Right renal pelvis (tissue), 4 donors: ENCODE measurements at places on chromosomes 5 and 9. TPM values are rescaled to one million over a fixed set of nuclear protein-coding genes. Genes with fewer than 3 reads are reported as not detected.

The MELK gene
- polyA plus RNA-seq = 20.6 TPM

The PGM5 gene
- polyA plus RNA-seq = 45.8 TPM

The NMUR2 gene
- polyA plus RNA-seq = 0.12 TPM

The ADRB2 gene
- polyA plus RNA-seq = 0.53 TPM

The ESM1 gene
- 16.2 TPM for polyA plus RNA-seq

The SPINK13 gene
- polyA plus RNA-seq = not detected

The SURF6 gene
- polyA plus RNA-seq = 32.0 TPM

The OXCT1 gene
- polyA plus RNA-seq = 64.1 TPM

The SPATA9 gene
- polyA plus RNA-seq = 1.1 TPM

The STARD4 gene
- polyA plus RNA-seq = 19.1 TPM

The OR2V2 gene
- not detected for polyA plus RNA-seq

The IL33 gene
- 13.9 TPM for polyA plus RNA-seq
